ENCODE measurements at places on chromosomes 4 and X.

DNA sequence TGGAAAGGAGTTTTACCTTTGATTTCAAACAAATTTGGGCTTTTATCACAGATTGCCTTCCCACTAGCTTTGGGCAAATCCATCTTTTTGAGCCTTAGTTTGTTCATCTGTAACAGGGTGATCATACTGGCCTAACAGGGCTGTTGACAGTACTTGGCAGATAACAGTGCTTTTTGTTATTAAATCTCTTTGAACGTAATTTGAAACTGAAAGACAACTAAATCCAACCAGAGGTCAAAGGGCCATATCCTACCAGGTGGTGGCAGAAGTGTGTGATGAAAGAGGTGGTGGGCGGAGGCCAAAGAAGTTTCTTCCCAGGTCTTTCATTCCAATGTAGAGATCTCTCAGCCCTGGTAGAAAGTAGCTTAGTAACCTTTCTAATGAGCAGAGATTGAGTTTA lies 35.2 kb upstream of the TADA2B start:
- DNase-seq = peak; percentile 52

DNA sequence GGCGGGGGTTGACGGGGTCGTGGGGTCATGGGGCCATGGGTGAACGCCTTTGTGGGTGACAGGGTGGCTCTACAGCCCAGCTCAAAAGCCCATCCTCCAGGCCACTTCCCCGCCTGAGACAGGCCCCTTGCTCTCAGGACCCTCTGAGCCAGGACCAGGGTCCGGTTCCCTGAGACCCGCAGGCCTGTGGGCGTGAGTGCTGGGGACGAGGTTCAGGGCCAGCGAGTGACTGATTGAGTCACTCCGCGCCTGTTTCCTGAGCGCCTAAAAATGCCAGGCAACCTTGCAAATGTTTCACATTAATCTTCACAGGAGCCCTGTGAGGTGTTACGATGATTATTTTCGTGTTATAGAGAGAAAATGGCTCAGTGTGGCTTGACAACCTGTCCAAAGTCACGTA lies 97.8 kb downstream of the ZNF674 start:
- DNase-seq = no peak

DNA sequence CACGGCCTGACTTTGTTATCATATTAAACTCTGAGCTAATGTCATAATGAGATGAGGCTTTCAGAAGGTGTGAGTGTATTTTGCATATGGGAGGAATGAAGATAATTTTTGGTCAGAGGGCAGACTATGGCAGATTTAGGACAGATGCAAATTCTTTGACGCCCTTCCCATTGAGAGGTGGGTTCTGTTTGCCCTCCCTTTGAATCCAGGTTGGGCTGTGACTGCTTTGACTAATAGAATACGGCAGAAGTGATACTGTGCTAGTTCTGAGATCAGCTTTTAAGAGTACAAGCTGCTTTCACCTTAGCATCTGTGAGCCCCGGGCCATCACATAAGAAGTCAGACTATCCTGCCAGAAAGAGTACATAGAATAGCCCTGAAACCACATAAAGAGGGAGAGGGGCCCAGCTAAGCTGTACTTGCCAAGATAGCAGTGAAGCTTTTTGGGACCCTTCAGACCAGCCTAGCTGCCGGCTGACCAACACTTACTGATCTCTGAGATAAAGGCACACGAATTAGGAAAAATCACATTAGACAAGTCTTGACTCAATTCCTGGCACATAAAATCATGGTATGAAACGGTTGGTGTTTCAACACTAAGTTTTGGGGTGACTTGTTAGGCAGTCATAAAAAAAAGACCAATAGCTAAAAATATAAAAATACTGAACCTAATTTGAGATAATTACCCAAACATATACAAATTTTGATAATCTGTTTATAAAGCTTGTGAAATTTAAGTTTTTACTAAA lies 166.7 kb upstream of the SH3RF1 start:
- no peak for DNase-seq

DNA sequence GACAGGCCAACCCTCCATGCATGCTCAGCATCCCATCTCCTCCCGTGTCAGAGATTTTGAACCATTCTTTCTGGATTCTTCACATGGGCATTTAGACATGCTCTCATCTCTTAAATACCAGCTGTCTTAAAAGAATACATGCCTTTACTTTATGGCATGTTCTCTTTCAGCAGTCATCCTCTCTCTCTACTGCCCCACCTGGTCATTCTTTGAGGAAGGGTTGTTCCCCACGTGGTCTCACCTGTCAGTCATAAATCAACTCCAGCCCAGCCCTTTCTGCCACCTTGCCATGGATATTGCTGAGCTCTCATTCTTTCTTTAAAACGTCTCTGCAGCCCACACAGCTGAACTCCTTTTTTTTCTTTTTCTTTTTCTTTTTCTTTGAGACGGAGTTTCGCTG lies 111.3 kb downstream of the ARHGAP10 start:
- DNase-seq = peak; percentile 90

DNA sequence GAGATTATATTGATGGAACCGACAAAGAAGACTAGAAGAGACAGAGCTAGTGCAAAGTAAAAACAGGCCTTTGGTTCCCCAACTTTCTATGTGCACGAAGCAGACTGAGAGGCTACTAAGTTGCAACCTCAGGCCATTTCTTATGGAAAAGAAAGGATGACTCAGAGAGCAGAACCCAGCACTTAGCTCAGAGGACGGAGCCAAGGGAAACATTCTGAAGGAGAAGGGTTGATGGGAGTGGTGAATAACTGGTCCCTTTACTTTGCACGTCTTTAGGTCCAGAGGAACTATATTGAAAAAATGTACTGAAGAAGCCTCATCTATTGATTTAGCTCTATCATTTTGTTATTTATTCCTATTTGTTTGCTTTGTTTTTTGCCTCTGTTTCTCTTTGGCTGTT lies 182.1 kb downstream of the CPE start:
- no peak for DNase-seq

GRCh38 chr4:52687696-52688095 lies 28.6 kb upstream of the USP46 start:
- no peak for DNase-seq

GRCh38 chr4:139651282-139652194 lies 14.1 kb upstream of the MGST2 start:
- peak; percentile 45 for DNase-seq

DNA sequence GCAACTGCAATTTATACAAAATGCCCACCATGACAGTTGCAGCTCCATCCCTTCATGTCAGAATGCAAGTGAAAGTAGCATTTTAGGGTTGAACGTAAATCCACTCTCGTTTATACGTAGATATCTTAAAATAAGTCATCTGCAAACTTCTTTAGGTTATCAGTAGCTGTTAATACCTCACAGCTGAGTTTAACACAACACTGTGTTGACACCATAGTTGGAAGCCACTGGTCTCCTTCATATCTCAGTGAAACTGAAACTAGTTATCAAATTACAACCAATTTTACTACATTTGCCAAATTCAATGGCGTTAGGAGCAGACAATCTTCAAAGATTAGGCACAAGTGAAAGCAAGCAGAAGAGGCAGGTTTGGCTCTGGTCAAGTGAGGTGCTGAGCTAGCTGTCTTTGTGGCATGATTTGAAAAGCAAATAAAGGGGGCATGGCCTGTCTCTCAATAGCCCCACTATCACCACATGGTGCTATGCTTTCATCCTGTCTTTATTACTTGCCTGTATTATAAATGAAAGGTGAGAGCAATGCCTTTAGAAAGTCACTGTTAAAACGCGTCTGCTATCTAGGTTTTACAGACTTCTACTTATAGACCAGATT lies 12.3 kb downstream of the PPP3CA start:
- no peak for DNase-seq

- DNase-seq = no peak
These were observed 434 bp downstream of the CXCL3 start for GRCh38 chr4:74038086-74038424.

GRCh38 chr4:119204916-119205315 lies 7.6 kb upstream of the USP53 start:
- no peak for DNase-seq

- no peak for DNase-seq
These were observed 409.0 kb downstream of the BCOR start for GRCh38 chrX:39688576-39689375.

- DNase-seq = no peak
These were observed at the start of gene TMPRSS11D for GRCh38 chr4:67883902-67884301. TMPRSS11D (minus strand) TSS chr4:67884002; CDS start chr4:67883933, 69 bp downstream.

GRCh38 chrX:39301036-39301435 lies 499.8 kb downstream of the MID1IP1 start:
- no peak for DNase-seq

GRCh38 chr4:180788729-180789128 lies 1454.5 kb upstream of the TENM3 start:
- DNase-seq = no peak

DNA sequence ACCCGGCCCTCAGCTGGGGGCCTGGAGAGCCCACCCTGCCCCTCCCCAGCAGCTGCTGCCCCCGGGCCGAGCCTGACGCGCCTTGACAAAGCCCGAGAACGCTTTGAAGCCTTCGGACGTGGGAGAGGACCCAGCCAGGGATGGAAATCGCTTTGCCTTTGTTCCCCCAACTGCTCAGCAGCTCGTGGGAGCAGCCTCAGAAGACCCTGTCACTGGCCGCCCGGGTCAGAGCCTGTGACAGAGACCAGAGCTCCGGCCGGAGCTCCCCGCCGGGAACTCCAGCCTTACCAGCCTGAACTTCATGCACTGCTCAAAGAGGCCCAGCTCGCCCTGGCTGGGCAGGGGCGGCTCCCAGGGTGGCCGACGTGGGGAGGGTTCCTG lies 2.6 kb upstream of the SLC6A8 start:
- DNase-seq = no peak

DNA sequence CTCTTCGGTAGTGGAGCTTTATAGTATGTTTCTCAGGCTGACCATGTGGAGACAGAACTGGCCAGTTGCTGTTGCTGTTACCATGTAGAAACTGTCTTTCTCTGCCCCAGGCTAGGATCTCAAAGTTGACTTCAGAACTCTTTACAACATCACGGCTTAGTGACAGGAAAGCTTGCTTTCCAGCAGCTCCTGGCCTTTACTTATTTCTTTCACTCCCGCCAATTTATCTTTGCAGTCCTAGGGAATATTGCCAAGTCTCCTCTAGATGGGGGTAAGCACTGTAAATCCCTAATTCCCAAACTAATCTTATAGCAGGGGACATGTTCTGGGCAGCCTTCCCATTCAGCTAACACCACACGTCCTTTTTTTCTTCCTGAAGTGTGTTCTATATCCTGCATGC lies 631.6 kb downstream of the SPRY1 start:
- no peak for DNase-seq

DNA sequence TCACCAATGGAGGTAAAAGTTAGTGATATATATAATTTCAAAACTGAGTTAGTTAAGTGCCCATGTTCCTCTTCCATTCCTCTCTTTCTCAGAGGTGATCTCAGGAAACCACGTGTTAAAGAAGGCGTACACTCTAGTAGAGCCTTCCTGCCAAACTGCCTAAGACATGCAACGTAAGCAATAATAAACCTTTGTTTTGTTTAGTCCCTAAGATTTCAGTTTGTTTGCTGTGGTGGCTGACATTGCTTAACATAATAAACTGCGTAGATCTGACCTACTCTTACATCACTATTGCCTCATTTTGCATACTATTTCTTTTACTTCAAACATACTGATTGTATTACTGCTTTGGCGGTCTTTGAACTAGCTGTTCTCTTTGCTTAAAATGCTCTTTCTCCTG lies 99.2 kb downstream of the JADE1 start:
- no peak for DNase-seq

- DNase-seq = no peak
These were observed 128.2 kb downstream of the C4orf51 start for GRCh38 chr4:145808021-145808650.

- no peak for DNase-seq
These were observed 162.5 kb downstream of the SOX3 start for GRCh38 chrX:140342410-140342809.

DNA sequence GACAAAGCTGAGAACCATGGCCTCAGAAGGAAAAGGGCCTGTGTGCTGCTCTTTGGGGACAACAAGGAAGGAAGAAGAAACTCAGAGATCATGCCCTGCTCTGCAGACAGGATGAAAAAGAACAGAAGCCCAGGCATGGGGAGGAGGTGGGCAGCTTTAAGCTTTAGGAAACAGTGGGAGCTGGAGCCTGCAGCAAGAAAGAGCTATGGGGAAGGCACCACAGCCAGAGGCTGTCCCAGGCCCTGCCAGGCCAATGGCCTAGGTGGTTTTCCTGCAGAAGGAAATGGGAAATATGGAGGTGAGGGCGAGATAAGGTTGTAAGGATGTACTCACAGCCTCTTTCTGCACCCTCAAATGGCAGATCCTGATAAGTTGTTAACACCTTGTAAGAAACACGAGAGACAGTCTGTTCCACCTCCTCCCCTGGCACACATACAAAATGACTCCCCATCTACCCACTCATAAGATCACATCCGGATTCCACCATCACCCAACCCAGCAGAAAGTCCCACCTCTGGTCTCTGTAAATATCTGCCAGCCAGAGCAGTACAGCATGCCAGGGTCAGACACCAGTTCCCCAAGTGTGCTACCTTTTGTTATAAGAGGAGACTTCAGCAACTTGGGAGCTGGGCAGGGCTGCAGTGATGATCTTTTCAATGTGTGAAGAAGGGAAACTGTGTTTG lies 105.2 kb downstream of the RTL5 start:
- DNase-seq = no peak

DNA sequence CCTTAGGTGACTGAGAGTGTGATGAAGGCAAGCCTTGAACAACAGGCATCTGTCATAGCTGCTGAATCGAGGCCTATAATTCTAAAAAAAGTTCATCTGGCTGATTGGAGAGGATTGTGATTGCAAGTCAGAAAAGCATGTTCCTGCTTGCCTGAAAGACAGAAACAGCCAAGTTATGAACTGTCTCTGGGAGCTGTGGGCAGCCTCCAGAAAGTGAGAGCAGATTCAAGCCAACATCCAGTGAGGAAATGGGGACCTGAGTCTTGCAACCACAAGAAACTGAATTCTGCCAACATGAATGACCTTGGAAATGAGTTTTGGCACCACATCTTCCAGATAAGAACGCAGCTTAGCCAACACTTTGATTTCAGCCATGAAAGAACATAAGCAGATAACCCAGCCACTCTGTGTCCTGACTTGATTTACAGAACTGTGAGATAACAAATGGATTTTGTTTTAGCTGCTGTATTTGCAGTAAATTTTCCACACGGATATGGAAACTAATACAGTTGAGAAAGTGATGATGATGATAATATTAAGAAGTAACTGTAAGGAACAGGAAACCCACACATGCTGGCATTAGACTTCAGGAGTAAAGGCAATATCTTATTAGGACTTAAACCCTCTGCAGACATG lies 240.3 kb upstream of the NDST3 start:
- no peak for DNase-seq

DNA sequence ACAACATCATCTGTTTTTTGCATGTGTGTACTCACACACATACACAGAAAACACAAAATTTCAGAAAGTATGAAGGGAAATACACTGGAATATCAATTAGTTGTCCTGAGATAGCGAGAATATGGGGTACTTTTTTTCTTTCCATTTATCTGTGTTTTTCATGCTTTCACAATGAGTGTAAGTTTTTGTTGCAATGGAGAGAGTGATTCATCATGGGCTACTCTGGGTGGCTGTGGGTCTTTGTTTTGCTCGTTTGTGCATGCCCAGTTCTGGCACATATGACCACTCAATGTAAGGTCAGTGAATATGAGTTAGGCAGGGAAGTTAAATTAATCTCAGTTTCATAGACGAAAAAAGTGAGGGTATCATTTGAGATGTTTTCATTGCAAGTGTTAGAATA lies 26.9 kb downstream of the XK start:
- DNase-seq = no peak

Data from HuH-7 (cell line).